ENCODE measurements at places on chromosomes 6 and 20. TPM values are rescaled to one million over a fixed set of nuclear protein-coding genes. Genes with fewer than 3 reads are reported as not detected.

- DNase-seq, result no peak
These were observed 13.0 kb downstream of the SERPINB1 start for GRCh38 chr6:2828629-2829028.

DNA sequence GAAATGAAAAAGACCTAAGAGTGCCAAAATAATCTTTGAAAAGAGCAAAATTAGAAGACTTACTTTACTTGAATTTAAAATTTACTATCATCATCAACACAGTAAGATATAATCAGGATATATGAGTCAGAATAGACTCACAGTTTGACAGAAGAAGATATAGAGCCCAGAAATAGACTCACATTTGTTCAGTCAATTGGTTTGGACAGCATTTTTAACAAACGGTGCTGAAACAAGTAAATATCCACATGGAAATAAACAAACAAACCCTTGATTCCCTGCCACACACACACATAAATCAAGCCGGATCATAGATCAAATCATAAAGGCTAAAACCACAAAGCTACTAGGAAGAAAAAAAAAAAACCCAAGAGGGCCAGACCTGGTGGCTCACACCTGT lies 291.1 kb downstream of the ADGRG6 start:
- no peak for DNase-seq

DNA sequence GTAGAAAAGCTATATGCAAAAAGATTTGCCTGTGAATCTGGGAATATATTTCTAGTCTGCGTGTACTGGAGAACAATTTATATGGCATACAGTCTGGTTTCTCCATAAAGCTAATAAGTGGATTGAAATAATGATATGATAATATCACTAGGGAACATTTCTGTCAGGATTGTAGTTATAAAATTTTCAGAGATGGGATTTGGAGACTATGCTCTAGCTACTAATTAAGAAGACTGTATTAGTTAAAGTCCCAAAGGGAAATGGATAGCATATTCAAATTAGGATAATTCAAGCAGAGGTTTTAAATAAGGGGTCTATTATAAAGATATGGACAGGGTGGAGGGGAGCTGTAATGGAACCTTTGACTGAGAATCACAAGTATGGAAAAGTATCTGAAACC lies 7.2 kb upstream of the STX11 start:
- DNase-seq, result no peak

- DNase-seq, result no peak
These were observed 27.9 kb downstream of the CDYL start for GRCh38 chr6:4804095-4804494.

DNA sequence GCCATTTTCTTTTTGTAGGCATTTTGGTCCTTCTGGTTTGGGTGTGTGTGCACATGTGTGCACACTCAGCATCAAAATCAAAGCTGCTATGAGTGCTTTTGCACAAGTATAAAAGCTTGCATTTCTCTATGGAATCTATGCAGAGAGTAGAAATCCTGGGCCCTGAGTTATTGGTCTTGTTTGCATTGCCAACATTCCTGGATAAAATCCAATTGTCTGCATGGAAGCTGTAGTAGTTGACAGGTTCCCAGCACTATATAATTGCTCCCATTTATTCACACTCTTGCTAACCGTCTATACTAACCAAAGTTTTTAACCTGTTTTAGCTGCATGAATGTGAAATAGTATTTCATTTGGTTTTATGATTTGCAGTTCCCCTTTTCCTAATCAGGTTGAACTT lies 277.0 kb downstream of the FOXA2 start:
- no peak for DNase-seq

- DNase-seq, result no peak
These were observed 52.4 kb upstream of the SIM1 start for GRCh38 chr6:100517106-100517505.

GRCh38 chr6:139376017-139376330 lies 1.5 kb upstream of the CITED2 start:
- DNase-seq, result no peak

GRCh38 chr6:147779624-147780023 lies 271.1 kb downstream of the SAMD5 start:
- no peak for DNase-seq

GRCh38 chr6:156752666-156753301 lies 24.4 kb upstream of the ARID1B start:
- peak; percentile 72 for DNase-seq

GRCh38 chr6:8819446-8819845 lies 384.1 kb upstream of the SLC35B3 start:
- no peak for DNase-seq

DNA sequence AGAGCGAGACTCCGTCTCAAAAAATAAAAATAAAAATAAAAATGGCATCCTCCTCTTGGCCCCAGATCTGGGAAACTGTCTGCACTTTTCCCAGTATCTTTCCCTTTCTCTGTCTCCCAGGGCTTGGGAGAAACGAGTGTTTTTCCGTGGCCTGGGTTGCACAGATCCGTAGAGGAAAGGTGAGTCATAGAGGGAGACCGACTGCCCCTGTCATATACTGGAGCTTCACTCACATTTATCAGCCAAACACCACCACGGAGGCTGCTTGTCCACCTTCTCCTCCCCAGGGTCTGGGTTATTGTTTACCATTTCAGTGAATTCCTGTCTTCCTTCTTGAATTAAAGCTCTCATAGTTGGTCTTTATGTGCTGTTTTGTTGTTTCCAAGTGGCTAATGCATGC lies 31.9 kb upstream of the EIF2S2 start:
- no peak for DNase-seq

- no peak for DNase-seq
These were observed 41.9 kb upstream of the CALHM6 start for GRCh38 chr6:116419069-116419786.

The SLC26A8 gene
- 0.03 TPM for total RNA-seq

The LHFPL5 gene
- not detected for total RNA-seq

The KIFC1 gene
- total RNA-seq, result 101 TPM

The RAET1G gene
- not detected for total RNA-seq

The CD2AP gene
- 44.3 TPM for total RNA-seq

The MCHR2 gene
- not detected for total RNA-seq

All from H7 (cell line).